Activated CD8-positive, alpha-beta T cell treated with anti-CD3 and anti-CD28 coated beads, Interleukin-2, amount 10 ng/mL, durations not matched to agents 7 days and 5 days (primary cell): ENCODE measurements at places on chromosomes 12 and 14. TPM values are rescaled to one million over a fixed set of nuclear protein-coding genes. Genes with fewer than 3 reads are reported as not detected.

- DNase-seq = no peak
- peaks cover 34% of the 10 kb centered on the region for H3K4me1 ChIP-seq
- no peak overlapping the region for H3K27ac ChIP-seq
- no peak overlapping the region for H3K4me3 ChIP-seq
Observed at GRCh38 chr12:116734156-116734768, 3.6 kb downstream of the SPRING1 start.

DNA sequence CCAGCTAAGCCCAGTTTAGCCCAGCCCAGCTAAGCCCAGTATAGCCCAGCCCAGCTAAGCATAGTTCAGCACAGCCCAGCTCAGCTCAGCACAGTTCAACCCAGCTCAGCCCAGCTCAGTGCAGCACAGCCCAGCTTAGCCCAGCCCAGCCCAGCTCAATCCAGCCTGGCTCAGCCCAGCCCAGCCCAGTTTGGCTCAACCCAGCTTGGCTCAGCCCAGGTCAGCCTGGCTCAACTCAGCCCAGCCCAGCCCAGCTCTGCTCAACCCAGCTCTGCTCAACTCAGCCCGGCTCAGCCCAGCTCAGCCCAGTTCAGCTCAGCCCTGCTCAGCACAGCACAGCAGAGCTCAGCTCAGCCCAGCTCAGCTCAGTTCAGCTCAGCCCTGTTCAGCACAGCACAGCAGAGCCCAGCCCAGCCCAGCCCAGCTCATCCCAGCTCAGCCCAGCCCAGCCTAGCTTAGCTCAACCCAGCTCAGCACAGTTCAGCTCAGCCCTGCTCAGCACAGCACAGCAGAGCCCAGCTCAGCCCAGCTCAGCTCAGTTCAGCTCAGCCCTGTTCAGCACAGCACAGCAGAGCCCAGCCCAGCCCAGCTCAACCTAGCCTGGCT is 330.9 kb downstream of the TMEM121 start:
- DNase-seq = peak; percentile 71
- H3K4me3 ChIP-seq = peak overlapping the region; percentile 69
- peak overlapping the region; percentile 92 for H3K27ac ChIP-seq
- no peaks in the 10 kb centered on the region for H3K27me3 ChIP-seq
- H3K4me1 ChIP-seq = peaks cover 71% of the 10 kb centered on the region

DNA sequence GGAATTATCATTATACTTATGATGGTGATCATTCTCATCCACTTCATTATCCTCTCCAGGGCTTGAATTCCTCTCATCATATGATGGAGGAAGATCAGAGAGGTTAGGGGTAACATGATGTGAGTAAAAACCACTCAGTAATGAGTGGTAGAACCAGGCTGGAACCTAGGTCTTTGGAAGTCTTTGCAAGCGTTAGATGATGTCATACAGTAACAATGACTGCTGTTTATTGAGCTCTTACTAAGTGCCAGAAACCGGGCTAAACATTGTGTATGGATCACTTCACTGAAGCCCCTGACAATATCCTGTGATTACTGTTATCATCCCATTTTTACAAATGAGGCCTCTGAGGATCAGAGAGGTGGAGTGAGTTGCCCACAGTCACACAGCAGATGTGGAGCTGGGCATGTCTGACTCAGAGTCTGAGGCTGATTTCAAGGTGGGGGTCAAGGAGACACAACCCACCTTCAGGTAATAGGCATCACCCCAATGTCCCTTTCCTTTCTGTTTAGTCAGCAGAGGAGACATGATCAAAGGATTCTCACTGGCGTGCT is 19.5 kb downstream of the WSCD2 start:
- no peak overlapping the region for H3K4me3 ChIP-seq
- no peaks in the 10 kb centered on the region for H3K4me1 ChIP-seq
- H3K27me3 ChIP-seq = peaks cover 2% of the 10 kb centered on the region
- H3K36me3 ChIP-seq = no peaks in the 10 kb centered on the region

DNA sequence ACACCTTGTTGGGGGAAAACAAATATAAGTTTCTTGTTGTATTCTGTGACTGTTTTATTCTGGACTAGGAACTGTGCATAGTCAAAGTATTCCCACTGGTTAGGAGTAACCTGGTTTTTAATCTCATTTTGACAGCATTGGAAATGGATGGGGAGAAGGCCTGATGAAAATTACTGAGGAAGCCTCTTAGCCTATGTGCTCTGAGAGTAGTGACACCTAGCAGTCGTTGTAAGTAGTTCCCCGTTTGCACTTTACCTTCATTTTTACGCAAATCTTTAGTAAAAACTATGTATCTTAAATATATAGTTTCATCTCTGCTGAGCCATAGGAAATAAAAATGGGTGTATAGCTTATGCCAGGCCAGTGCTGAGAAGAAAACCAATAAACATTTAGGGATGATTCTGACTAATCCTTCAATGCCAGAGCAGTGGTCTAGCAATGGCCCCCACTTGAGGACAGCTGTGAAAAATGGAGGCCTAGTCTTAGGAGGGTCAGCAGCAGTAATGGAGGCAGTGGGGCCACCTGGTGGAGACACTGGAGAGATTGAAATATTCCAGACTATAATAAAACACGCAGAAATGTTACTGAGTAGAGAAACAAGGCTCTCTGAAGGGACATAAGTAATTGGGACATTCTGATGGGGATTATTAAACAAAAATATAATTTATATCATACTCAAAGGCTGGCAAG is 133.2 kb upstream of the NOVA1 start:
- no peaks in the 10 kb centered on the region for H3K36me3 ChIP-seq
- H3K4me1 ChIP-seq = no peaks in the 10 kb centered on the region
- H3K4me3 ChIP-seq = no peak overlapping the region

Gene KRT83
- total RNA-seq = not detected

Gene DPY19L2
- total RNA-seq = 1.2 TPM
